ENCODE measurements at places on chromosomes 3 and 15.

- DNase-seq, result no peak
Measured at GRCh38 chr3:81394651-81395524, 366.6 kb downstream of the GBE1 start.

- no peak for DNase-seq
Measured at GRCh38 chr3:10459954-10460754, 45.2 kb downstream of the ATP2B2 start.

GRCh38 chr3:144586382-144586781, 614.8 kb downstream of the DIPK2A start:
- DNase-seq, result no peak

DNA sequence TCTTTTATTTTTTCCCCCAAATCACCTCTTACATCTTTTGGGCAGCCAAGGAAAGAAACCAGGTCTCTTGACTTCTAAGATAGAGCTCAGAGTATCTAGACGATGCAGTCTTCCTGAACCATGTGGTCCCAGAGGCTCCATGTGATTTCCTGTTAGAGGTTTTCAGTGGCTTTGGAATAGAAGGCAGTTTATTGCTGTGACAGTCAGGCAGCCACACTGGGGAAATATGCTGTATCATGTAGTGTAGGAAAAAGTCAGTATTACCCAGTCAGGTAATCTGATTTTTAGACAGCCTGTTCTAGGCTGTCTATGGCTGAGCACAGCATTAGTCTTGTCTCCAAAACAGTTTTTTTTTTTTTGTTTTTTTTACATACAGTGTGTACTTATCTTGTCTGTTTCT, 294.3 kb downstream of the THSD4 start:
- DNase-seq, result no peak

GRCh38 chr15:79208179-79208578, 74.3 kb upstream of the ANKRD34C start:
- no peak for DNase-seq

DNA sequence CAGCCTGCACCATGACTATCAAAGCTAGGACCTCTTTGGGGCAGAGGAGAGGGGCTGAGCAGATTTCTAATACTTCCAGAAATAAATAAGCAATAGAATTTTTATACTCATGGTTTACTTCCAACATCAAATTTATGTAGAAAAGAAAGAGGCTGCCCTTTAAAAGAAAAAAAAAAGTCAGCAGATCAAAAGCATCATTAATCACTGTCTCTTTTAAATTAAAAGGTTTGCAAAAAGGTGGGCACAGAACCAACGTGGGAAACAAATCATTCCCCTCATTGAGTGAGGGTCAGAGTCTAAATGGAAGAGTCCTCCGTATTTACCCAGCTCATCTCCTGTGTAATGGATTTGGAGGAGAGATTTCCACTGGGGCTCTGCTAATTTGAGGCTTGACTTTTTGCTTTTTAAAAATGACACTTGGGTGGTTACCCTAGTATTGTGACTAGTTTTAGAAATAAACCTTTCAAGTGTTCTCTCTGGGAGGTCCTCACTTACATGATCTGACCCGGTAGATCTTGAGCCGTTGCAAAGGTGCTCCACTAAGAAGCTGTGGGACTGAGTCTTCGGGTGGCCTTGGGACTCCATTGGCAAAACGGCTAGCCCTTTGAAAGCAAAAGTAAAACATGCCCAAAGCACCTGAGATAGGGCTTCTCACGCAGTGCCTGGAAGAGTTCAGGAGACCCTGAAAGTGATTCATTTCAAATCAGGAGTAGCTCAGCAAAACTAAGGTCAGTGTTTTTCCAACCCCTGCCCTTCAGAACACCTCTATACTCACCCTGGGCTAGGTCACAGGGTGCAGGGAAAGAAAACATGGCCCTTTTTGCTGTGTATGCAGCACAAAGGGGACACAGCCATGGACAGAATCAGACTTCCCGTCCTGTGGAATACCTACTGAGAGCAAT, 320.9 kb downstream of the FOXP1 start:
- DNase-seq, result no peak

GRCh38 chr3:106929081-106929480, 448.2 kb upstream of the CCDC54 start:
- no peak for DNase-seq

DNA sequence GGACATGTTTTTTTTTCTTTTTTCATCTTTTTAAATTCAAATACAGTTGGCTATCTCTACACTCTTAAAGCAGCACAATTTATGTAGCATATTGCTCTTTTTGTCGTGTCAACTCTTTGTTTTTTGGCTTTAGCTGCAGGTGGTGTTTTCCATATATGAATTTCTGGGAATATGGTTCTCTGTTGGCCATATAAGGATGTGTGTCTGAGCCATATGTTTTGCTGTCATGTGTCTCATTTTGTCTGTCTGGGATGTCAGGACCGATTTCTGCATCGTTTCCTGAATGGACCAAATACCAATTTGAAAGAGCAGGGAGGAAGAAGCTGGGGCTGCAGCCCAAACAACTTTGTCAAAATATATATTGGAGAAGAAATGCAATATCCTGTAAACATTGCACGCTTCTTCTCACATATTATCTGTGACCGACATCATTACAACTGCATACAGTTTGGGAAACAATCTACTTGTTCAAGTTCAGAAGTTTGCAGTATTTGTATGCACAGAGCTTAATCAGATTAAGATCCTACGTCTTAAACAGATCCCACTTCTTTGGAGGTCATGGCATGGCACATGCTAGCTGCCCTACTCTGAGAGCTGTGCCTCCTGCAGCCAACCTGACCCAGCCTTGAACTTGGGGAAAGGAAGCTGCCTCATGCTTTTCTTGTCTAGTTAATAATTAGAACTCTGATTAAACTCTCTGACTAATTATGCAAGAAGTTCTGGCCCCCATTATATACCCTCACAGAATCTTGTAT, 4.0 kb upstream of the SATB1 start:
- no peak for DNase-seq

- no peak for DNase-seq
Measured at GRCh38 chr15:100834731-100835130, 44.9 kb upstream of the ALDH1A3 start.

GRCh38 chr3:156620901-156621300, 53.5 kb upstream of the TIPARP start:
- DNase-seq, result no peak

DNA sequence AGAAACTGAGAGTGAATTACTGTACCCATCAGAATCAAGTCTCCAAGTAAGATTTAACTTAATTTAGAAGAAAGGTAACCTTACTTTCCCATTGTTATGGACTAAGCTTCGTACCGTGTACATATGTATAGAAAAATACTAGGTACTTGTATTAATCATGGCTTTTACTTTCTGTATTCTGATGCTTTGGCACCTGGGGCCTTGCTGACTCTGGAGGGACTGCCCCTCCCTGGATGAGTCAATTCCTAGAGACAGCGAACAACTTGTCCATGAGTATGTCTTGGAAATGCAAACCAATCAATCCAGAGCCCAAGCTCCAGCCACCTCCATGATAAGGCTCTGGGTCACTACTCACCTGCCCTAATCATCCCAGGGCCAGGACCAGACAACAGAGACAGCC, 50.0 kb upstream of the DGKG start:
- no peak for DNase-seq

DNA sequence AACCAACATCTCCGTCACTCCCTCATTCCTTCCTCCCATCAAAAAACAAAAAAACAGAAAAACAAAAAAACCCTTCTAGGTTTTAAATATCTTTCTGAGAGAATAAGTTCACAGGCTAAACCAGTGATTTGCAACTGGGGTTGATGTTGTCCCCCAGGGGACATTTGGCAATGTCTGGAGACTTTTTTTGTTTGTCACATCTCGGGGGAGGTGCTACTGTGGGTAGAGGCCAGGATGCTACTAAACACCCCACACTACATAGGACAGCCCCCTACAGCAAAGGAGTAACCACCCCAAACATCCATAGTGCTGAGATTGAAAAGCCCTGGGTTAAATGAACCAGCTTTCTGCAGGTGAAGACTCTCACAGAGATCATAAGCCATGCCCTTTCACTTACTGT, 17.0 kb upstream of the PROK2 start:
- no peak for DNase-seq

DNA sequence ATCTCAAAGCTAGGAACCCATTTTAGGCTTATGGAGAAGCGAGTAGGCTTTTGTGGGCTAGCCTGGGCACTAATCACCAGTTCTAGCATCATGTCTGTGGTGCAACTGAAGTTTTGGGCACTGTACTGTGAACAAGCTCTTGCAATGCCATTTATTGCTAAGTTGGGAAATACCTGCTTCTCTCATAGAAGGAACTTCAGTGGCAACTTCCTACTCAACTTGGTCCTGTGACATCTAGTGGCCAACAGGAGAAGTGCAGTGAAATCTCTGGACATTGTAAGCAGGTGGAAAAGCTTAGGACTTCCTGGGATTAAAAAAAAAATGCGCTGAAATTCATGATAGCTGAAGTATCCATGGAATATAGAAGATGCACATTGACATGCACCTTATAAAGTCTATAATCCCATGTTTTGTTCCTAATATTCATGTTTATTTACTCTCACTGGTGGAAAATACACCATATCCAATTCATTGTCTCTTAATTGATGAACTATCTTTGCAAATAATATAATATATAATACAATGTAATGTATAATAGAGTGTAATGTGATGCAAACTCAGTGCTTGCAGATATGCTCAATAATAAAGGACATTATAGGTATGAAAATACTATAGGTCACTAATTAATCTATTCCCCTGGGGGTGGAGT, 6.5 kb upstream of the ALDH1A3 start:
- DNase-seq, result peak; percentile 35

- DNase-seq, result no peak
Measured at GRCh38 chr15:26287381-26287780, 424.3 kb upstream of the ATP10A start.

- DNase-seq, result peak; percentile 93
Measured at GRCh38 chr3:63343674-63344073, 65.6 kb downstream of the SYNPR start.

DNA sequence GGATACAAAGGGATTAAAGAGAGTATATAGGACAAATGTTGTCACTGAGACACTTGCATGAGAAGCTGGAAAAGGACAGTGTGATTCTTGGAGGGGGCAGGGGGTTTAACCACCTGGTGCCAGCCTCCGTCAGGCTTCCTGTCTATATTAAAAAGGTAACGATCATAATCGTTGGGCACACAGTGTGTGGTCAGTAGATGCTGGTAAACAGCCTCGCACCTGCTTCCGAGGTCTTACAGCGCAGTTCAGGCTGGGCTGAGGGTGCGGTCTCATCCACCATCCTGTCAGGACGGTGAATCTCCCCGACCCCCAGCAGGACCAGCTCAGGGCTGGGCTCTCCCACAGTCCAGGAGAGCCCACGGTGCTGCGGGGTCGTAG, 47.7 kb upstream of the SMAD6 start:
- DNase-seq, result no peak

DNA sequence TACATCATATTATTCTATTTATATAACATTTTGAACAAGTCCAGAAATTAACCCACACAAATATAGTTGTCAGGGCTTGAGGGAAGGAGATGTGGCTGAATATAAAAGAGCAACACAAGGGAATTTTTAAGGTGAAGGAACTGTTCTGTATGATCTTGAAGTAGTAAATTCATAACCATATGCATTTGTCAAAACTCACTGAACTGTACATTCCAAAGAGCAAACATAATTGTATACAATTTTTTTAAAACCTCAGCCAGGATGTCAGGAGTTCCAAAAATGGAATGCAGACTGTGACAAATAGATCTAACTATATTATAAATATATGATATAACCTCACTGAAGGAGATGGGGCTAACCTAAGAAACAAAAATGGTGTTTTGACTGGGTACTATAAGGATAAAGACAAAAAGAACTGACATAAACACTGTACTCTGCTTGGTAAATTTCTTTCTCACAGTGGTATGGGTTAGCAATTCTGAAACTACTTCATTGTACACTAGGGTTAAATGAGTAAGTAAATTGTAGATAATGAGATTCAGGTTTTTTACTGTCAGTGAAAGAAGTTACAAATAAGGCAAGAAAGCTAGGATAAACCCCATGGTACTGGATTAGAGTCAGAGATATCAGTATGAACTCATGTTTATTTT, 14.4 kb downstream of the GOLGB1 start:
- no peak for DNase-seq

DNA sequence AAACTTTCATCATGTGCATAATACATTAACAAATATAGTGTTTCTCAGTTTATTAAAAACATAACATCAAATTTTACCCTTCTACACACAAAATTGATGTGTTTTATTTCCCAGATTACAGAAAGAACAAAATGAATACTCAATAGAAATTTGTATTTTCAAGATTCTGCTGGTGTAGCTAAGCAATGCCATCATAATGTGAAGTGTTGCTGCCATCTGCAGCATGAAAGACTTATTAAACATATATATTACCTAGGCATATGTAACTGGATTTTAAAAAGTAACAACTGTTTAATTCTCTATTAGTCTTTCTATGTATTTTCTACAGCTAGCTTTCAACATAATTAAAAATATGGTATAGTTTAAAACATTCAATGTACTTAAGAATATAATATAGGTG, 27.5 kb downstream of the PLSCR5 start:
- DNase-seq, result no peak

DNA sequence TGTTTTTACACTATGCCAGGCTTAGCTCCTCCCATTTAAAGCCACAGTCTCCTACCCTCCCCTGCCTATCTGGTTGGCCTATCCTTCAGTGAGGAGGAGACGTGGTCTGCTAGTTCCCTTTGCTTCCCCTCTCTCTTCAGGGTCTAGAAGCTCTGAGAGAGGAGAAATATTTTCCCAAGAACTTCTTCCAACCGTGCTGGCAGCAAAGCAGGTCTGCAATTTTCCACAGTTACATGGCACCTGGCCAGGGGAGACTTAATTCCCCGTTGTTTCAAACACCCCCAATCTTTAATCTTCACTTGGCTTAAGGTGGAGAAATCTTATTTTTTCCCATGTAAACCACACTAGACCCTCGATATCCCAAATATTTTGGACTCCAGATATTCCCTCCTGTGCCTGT, 149.5 kb upstream of the MCTP2 start:
- DNase-seq, result no peak

DNA sequence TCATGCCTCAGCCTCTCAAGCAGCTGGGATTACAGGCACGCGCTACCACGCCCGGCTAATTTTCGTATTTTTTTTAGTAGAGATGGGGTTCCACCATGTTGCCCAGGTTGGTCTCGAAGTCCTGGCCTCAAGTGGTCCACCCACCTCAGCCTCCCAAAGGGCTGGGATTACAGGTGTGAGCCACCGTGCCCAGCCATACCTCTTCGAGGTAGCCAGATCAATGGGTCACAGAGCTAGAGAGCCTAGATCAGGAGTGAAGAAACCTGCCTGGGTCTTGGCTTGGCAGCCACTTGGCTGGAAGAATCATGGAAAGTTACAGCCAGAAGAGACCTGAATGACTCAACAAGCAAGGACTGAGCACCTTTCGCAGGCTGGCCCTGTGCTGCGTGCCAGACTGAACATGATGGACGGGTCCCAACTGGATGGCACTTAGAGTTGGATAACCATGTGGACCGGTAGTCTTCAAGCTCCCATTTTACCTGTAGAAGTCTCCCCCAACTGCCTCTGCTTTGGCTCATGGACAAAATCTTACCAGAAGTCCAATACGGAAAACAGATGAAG, 29.7 kb downstream of the GNB5 start:
- DNase-seq, result no peak

DNA sequence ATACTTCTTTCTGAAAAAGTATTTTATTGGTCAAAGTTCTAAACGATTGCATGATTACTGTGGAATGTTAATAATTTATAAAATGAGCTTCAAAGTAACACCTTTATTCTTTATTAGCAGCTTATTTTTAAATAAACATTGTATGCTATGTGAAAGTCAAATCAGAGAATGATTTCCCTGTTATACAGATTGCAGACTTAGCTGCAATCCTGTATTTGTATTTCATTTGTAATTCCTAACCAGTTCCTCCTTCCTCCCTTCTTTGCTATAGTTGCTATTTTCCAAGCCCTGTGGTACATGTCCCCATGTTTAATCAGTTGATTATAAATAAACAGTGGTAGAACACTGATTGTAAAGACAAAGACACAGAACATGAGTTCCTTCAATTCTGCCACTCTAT, 42.4 kb upstream of the C15orf39 start:
- no peak for DNase-seq
